ENCODE measurements at places on chromosomes 1 and 21. TPM values are rescaled to one million over a fixed set of nuclear protein-coding genes. Genes with fewer than 3 reads are reported as not detected.

Gene OR2T33
- not detected for polyA plus RNA-seq

Gene NPHS2
- polyA plus RNA-seq, result not detected

Gene SERPINC1
- polyA plus RNA-seq, result 0.18 TPM

Gene ALPL
- polyA plus RNA-seq, result 14.1 TPM

Gene PTCH2
- polyA plus RNA-seq, result 0.34 TPM

Gene EPHB2
- polyA plus RNA-seq, result 1.2 TPM

Gene NBPF4
- polyA plus RNA-seq, result not detected

Gene CA6
- polyA plus RNA-seq, result not detected

Gene GUCA2B
- polyA plus RNA-seq, result not detected

Gene LAD1
- polyA plus RNA-seq, result 5.0 TPM

Gene OR2T8
- polyA plus RNA-seq, result not detected

Gene C4BPA
- not detected for polyA plus RNA-seq

Gene HOOK1
- 3.9 TPM for polyA plus RNA-seq

Gene PCP4
- 6.0 TPM for polyA plus RNA-seq

Gene PSMG1
- polyA plus RNA-seq, result 28.9 TPM

All from right cardiac atrium (tissue), 5 donors.